ENCODE measurements at places on chromosomes 3 and 15. TPM values are rescaled to one million over a fixed set of nuclear protein-coding genes. Genes with fewer than 3 reads are reported as not detected.

The C3orf20 gene
- total RNA-seq: not detected

The RTP3 gene
- total RNA-seq: not detected

The FOXB1 gene
- total RNA-seq: not detected

The MB21D2 gene
- 18.0 TPM for total RNA-seq

The FMN1 gene
- total RNA-seq: 2.3 TPM

The CPB1 gene
- not detected for total RNA-seq

The MOBP gene
- total RNA-seq: not detected

The NPHP3 gene
- total RNA-seq: 25.8 TPM

The NANOGP8 gene
- total RNA-seq: not detected

The FGD5 gene
- total RNA-seq: not detected

The C3orf80 gene
- not detected for total RNA-seq

The CSTA gene
- not detected for total RNA-seq

The GPX1 gene
- 326 TPM for total RNA-seq

The GOLGA8N gene
- 1.9 TPM for total RNA-seq

The COL6A5 gene
- not detected for total RNA-seq

The C2CD4A gene
- total RNA-seq: not detected

The SPATA12 gene
- total RNA-seq: not detected

The IGSF10 gene
- total RNA-seq: not detected

The PCSK6 gene
- 0.44 TPM for total RNA-seq

The MINAR1 gene
- total RNA-seq: 0.38 TPM

The ABHD14A gene
- 2.3 TPM for total RNA-seq

The IL16 gene
- total RNA-seq: not detected

The AHSG gene
- not detected for total RNA-seq

The DCUN1D1 gene
- total RNA-seq: 24.9 TPM

The IQCF5 gene
- not detected for total RNA-seq

The ALS2CL gene
- total RNA-seq: 0.37 TPM

The LMCD1 gene
- 15.6 TPM for total RNA-seq

The SLC2A2 gene
- not detected for total RNA-seq

The CCDC9B gene
- total RNA-seq: 29.5 TPM

The FRMD4B gene
- 13.7 TPM for total RNA-seq

Measured in SJSA1 (cell line).